ENCODE measurements at places on chromosomes 3 and 15. TPM values are rescaled to one million over a fixed set of nuclear protein-coding genes. Genes with fewer than 3 reads are reported as not detected.

- no peak for DNase-seq
Observed at GRCh38 chr3:46935989-46936558, 40.5 kb downstream of the CCDC12 start.

GRCh38 chr15:90309020-90309419, 43.1 kb upstream of the ZNF774 start:
- no peak for DNase-seq

GRCh38 chr3:128078322-128078721, 26.1 kb downstream of the SEC61A1 start:
- DNase-seq, result no peak

DNA sequence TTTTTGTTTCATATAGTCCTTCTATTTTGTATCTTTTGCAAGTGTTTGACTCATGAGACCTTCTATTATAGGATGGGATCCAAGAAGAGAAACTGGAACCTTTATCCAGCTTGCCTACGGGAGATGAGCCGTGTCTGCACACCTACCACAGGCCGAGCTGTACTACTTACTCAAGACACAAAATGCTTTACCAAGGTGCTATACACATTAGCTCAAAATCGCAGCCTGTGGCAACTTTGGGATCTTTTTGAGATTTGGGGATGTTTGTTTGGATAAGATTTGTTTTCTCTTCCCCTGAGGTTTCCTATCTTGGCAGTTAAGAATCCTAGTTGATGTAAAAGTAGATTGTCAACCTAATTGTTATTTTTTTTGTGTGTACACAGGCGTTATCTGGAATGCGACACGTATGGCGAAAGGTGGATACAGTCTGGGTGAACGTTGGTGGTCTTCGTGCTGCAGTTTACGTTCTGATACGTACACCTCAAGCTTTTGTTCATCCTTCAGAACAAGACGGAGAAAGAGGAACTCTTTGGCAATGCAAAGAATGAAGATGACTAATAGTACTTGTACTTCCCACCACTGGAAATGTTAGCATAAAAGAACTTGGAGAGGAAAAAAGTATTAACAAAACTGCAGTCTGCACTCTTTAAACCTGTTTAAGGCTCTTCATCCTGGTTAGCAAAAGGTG, 13.1 kb upstream of the SETD5 start:
- DNase-seq, result no peak

DNA sequence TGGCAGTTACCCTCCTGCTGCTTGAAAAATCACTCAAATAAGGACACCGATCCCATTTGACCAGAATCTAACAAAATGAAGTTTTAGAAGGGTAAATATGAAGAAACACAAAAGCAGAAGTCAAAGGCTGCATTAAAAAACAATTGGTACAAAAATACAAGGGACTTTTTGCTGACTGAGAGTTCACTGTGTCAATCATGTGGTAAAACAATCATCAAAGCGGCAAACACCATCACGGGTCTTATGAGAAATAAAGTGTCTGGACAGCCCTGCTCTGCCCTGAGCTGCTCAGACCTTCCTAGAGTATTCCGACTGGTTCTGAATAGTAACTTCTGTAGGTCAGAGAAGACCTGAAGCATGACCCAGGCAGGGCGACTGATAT, 137.2 kb upstream of the RAD18 start:
- DNase-seq, result no peak

DNA sequence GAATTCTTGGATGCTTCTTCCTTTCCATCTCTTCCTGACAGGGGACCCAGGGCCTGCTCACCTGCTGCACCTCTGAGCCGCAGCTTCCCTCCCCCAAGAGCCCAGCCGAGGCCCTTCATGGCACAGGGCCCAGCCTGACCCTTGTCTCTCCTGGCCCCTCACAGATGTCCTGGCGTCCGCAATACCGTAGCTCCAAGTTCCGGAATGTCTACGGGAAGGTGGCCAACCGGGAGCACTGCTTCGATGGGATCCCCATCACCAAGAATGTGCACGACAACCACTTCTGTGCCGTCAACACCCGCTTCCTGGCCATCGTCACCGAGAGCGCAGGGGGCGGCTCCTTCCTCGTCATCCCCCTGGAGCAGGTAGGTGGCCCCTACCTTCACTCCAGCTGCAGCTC, 66.2 kb downstream of the CORO2B start:
- no peak for DNase-seq

- DNase-seq, result no peak
Observed at GRCh38 chr3:171965067-171965712, 74.2 kb upstream of the FNDC3B start.

GRCh38 chr3:108489776-108490175, 20.6 kb downstream of the MYH15 start:
- no peak for DNase-seq

GRCh38 chr15:41019174-41019573, 65.9 kb downstream of the CHAC1 start:
- peak; percentile 57 for DNase-seq

GRCh38 chr15:33027306-33028035, 167.0 kb downstream of the FMN1 start:
- no peak for DNase-seq

DNA sequence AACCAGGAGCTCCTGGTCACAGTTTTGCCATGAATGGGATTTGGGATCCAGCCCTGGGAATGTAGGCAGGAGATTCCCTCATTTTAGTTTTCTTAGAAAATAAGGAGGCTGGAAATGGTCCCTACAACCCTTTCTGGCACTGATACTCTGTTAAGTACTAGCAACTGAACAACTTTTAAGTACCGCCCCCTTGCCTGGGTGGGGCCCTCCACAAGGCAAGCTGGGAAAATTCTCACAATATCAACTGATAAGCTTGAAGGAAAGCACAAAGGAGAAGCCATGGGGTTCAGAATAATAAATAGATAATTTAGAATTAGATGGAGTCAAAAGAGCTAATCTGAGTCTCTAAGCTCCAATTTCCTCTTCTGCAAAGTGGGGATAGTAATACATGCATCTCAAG, 4.2 kb upstream of the DGKG start:
- no peak for DNase-seq

DNA sequence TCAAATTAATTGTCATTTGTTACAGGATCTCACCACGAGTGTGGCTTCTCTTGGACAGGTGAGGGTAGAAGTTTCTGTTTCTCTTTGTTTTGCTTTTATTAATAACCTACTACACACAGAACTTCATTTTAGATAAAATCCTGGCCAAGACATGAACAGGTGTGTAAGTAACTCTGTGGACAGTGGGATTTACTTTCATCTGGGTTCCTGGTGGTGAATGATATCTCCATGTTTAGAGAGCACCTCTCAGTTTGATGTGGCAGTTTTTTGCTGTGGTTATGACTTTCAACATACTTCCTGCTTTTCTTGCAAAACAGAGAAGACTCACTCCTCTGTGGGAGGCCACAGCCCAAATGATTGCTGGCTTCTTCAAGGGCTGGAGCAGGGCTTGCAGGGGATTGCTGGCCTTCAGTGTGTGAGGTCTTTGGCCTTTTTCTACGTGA, 71.1 kb upstream of the XCR1 start:
- no peak for DNase-seq

The C15orf62 gene
- total RNA-seq, result 0.53 TPM

The TMEM87A gene
- 47.1 TPM for total RNA-seq

The EXD1 gene
- not detected for total RNA-seq

The OR5H1 gene
- total RNA-seq, result not detected

The RBSN gene
- total RNA-seq, result 27.5 TPM

Data from pulmonary artery endothelial cell (primary cell).